CD8-positive, alpha-beta memory T cell (primary cell): ENCODE measurements at places on chromosomes 2 and 18. TPM values are rescaled to one million over a fixed set of nuclear protein-coding genes. Genes with fewer than 3 reads are reported as not detected.

- no peak for DNase-seq
These were observed 164.7 kb downstream of the ALPK2 start for GRCh38 chr18:58464104-58464625.

DNA sequence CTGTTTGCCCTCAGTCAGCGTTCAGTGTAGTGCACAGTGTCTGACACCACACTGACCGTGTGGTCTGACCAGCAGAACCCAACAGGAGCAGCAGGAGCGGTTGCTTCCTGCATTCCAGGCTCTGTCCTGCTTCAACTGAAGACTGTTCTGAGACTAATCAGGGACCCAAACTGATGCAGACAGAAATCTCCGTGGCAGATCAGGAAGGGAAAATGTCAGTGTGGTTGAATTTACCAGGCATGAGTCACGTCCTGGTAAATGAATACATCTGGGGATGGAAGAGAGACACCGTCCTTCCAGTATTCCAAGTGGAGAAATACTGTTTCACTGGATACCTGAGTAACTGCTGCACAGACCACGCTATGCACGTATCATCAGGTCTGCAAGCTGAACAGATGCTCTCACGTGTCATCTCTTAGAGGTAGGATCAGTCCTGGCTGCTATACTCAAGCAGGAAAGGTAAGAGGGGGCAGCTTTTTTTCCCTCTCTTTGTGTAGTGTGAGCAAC lies 223.6 kb upstream of the EPAS1 start:
- DNase-seq = no peak

Gene EN1
- total RNA-seq = not detected

DNA sequence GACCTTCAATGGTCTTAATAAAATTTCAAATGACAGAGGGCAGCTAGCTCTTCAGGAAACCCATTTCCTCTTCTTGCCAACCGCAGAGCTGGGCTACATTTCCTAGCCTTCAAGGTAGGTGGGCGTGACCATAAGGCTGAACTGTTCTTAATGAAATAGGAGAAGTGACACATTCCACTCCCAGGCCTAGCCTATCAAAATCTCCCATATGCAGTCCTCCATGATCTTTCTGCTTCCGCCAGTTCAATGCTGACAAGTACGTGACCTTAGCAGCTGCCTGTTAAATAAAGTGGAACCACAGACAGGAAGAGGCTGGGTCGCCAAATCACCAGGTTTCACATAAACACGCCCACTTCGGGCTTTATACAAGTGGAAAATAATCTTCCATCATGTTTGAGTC lies 13.2 kb downstream of the SERPINE2 start:
- DNase-seq = peak; percentile 59

- no peak for DNase-seq
These were observed 90.3 kb downstream of the OLA1 start for GRCh38 chr2:174158003-174158402.

GRCh38 chr18:50559752-50560680 lies at the start of gene MAPK4:
MAPK4 (plus strand) TSS chr18:50560087; CDS start chr18:50663959, 103,872 bp downstream.
- DNase-seq = no peak

DNA sequence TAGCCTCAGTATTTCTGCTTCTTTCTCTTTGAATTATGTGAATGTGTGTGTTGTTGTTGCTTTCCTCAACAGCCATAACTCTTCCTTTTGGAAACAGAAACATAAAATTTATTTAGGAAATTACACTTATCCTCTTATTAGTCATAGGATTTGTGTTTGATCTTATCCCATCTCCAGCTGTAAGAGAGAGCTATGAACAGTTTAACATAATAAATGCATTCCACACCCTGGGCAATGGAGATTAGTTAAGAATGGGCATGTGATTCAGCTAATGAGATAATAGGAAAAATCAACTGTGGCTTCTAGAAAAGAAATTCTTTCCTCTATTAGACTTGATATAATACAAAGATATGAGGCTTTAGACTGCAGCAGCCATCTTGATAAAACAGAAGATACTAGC lies 55.0 kb downstream of the SCN7A start:
- DNase-seq = no peak

DNA sequence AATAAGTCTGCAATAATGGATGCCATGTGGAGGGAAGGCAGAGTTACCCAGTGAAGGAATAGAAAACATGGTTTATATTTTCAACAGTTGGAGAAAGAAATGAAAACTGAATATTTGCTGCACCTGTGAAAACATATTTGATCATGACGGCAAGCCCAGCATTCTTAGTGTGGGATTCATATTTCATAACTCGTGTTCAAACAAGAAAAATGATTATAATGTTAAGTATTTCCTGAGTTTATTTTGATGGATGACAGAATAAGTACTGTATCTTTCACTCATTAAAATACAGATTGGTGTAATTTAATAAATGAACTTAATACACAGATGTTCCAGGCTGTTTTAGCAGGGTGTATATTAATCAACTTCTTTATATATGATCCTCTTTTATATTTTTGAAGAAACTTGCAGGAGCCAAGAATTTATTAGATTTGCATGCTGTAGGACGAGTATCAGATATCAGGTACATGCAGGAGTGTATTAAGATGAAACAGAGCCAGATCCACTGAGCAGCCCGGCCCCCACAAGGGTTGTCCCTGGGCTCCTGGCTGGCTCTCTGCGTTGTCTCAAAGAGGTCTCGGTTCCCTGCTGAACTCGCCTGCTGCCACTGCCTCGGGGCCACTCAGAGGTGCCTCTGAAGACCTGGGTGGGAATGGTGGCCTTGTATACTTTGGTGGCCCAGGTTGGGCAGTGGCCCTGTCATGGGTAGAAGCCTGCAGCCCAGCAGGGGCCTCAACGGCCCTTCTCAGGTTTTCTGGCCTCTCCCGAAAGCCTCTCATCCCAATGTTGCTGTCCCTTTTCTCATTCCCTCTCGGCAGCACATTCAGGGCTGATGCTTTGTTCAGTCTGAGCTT lies 95.0 kb upstream of the LDAH start:
- DNase-seq = no peak

DNA sequence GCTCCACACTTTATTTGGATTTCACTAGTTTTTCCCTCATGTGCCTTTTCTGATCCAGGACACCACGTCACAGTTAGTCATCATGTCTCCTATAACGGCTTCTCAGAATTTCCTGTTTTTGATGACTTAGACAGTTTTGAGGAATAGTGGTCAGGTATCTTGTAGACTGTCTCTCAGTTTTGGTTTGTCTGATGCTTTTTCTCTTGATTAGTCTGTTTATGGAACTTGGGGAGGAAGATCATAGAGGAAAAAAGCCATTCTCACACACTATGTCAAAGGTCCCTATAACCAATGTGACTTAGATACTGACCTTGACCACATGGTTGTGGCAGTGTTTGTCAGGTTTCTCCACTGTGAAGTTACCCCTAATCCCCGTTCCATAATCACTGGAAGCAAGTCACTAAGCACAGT lies 89.0 kb downstream of the RAPH1 start:
- no peak for DNase-seq

Gene REG1A
- not detected for total RNA-seq

DNA sequence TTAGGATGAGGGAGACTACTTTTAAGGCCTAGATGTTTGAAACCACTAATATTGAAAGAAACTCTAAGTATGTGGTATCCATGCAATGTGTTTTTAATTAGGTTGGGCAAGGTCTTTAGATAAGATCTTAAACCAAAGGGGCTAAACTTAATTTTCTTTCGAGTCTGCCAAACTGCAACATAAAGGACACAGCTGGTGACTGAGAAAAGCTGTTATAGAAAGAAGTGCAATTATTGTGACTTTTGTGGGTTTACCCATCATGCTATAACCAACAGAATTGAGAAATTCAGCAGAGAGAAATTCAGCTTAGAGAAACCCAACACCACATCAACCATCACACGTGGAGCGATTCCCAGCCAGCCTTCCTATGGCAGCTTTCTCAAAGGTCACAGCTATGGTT lies 119.5 kb upstream of the LMAN1 start:
- no peak for DNase-seq

Gene USP40
- 14.8 TPM for total RNA-seq

Gene LYPD1
- total RNA-seq = not detected

DNA sequence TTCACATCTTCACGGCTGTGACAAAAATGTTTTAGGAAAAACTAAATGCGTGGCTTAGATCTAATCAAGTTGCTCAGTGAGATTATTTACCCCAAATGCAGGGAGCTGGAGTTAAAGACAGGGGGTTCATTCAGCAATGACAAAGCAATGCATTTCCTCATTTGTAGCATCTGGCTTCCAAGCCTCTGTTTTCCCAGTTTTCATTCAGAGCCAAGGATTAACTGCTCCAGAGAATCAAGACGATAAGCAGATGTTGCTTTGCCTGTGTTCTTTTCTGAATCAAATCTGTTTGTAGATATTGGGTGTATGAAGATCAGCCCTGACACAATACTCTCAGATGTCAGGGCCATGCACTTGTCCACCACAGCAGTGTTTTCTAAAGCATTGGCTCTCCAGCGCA lies 147.4 kb upstream of the SIX2 start:
- DNase-seq = no peak
